ENCODE measurements at places on chromosomes 7 and 10.

DNA sequence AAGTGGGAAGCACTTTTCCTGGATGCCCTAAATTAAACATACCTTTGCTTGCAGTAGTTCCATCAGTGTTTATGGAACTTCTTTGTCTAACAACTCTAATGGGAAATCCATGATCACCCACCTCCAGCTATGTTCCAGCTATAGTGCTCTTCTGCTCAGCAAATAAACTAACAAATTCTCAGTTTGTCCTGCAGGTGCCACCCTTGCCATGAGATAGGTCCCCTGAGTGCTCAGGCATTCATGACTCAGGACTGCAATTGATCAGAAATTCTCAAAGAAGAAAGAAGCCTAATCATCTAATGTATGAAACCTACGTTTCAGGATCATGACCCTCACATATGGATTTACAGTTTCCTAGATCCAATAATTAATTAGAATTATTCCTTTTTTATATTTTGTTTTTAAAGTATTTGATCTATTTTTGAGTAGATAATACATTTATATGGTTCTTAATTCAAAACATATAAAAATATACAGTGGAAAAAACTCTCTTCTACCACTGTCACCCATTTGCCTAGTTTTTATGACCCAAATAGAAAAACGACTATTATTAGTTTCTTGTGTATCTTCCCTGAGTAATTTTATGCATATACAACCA lies 48.7 kb upstream of the DYNC1I1 start:
- DNase-seq, result peak; percentile 44

DNA sequence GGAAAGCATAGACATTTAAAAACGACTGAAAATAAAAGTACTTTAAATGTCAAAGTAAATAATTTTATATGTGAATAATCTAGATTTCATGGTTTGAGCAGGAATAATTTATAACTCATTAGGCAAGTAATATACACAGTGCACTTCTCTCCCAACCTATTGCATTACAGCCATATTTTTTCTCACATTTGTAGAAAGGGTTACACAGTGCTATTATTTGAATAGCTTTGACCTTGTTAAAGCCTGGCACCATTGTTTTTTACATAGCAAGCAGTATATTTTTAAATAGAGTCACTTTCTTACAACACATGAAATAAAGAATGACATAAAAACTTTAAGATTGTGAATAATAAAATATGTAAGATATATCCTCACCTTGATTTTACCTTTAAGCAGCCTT lies 969 bp downstream of the PPP1R3A start:
- DNase-seq, result no peak

DNA sequence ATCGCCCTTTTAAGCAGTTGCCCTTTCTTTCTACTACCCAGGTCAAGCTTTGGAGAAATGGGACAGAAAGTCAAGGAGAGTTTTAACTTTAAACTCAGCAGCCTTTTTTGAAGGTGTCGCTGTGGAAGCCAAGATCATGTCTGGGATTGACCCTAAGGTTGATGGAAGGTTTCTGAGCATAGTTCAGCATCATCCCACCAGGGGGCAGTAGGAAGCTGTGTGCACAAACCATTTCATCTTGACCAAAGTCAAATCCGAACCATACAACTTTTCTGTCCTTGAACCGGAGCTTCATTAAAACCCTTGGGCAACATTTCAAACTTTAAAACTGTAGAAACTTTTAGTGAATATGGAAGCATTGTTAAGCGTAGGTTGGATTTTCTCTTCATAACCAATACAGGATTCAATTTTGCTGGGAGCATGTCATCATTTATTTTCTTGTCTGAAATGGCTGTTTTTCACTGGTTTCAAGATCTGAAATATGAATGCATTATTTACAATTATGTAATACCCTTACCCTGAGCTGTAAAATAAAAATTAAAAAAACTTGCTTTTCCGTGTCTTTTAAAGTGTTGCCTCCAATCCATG lies 214.4 kb upstream of the KIAA1217 start:
- peak; percentile 63 for DNase-seq

DNA sequence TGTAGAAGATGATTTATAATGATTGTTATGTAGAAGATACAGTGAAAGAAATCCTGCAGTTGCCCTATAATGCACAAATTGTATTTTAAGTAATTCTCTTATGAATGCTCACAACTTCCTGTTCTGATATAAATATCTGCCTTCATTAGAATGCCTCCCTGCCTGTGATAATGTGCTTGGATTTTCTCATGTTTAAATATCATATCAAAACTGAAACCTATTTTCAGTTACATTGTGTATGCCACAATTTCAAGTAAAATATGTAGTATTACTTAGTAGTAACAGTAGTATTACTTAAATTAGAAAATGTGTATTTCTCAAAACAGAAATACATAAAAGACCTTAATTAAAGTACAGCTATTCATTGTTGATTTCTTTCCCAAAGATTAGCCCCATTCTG lies 41.1 kb upstream of the TFEC start:
- DNase-seq, result no peak

- no peak for DNase-seq
These were observed 121.5 kb upstream of the DPP6 start for GRCh38 chr7:153930696-153931095.

GRCh38 chr10:132813560-132814468 lies 27.9 kb upstream of the NKX6-2 start:
- no peak for DNase-seq

- DNase-seq, result no peak
These were observed 141.1 kb upstream of the PCBD1 start for GRCh38 chr10:71029411-71029892.

DNA sequence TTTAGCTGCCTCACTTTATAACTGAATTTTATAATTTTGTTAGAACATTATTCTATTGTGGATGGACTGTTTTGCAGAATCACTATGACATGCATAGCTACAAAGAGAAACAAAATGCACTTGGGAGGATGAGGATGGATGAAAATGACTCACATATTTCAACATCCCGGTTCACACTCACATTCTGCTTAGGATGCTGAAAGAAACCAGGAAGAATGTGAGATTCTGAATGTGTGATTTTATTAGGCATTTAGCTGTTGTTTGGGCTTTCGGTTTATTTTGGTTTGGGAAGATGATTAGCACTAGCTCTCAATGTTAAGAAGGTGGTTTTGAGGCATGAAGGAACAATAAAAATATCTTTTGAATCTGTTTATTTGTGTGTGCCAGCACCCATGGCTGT lies 235.5 kb downstream of the SEMA3E start:
- peak; percentile 45 for DNase-seq

DNA sequence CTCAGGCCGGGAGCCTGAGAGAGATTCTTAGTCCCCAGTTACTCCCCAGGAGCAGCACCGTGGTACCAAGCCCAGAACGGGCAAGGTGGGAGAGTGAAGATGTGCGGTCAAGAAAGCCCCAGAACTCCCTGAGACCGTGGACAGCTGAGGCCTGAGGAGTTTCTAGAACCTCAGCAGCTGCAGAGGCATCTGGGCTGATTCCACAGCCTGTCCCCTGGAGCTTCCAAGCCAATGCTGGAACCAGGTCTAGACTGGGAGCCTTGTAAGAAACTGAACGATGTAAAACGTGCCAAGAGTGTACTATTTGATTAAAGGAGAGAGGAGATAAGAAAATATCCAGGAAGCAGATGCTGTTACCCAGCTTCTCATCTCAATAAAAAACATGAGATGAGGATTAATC lies 366.3 kb downstream of the TNS3 start:
- no peak for DNase-seq

DNA sequence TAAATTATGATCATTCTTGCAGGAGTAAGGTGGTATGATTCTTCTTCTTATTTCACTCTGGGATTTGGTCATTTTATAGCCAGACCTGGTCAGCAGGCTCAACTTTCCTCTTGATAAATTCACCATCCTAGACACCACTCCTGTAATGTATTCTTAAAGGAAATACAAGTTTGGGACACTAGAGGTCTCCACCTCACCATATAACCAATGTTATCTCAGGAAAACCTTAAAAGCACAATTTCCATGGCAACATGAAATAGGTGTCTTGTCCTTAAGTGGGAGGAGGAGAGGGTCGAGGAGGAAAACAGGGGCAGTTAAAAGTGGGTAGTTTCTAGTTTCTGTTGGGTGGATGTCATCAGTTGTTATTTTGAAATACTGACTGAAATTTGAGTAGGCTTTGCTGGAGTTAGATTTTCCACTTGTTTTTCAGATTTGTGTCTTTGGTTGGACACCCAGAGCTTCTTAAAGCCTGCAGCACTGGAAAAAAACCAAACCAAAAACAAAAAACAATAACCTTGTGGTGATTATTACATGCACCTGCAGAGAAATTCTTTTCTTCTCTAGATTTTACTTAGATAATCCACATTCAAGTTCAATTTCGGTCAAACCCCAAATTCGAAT lies 163.1 kb downstream of the PRKCQ start:
- DNase-seq, result peak; percentile 33
